ENCODE measurements at places on chromosomes 12 and 14.

DNA sequence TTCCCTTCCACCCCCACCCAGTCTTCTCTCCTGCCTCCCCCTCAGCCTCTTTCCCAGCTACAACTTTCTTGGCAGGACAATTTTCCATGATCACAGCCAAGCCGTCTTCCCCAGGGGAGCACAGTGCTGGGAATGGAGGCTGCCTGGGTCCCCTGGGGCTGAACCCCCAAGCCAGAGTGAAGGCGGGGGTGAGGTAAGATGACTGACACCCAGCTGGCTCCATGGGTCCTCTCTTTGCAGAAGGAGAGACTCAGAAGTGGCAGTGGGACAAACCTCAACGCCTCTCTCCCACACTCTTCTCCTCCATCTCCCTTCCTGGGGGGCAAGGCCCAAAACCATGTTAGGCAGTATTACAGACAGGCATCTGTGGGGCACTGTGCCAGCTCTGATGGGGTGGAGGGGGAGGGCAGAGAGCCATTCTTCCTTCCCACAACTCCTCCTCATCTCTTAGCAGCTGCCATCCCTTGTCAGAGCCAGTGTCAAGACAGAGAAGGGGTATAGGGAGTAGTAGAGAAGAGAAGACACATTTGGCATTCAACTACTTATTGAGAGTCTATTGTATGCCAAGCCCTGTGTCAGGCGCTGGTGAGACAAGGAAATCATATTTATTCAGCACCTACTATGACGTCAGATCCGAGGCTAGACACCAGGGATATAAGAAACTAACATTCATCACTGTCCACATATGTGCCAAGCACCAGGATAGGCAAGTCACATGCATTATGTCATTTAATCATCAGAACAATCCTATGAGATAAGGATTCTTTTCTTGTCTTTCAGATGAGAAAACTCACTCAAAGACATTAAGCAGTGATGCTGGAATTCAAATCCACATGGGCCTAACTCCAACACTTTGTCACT is 3.6 kb downstream of the ITGA7 start:
- DNase-seq, result no peak

DNA sequence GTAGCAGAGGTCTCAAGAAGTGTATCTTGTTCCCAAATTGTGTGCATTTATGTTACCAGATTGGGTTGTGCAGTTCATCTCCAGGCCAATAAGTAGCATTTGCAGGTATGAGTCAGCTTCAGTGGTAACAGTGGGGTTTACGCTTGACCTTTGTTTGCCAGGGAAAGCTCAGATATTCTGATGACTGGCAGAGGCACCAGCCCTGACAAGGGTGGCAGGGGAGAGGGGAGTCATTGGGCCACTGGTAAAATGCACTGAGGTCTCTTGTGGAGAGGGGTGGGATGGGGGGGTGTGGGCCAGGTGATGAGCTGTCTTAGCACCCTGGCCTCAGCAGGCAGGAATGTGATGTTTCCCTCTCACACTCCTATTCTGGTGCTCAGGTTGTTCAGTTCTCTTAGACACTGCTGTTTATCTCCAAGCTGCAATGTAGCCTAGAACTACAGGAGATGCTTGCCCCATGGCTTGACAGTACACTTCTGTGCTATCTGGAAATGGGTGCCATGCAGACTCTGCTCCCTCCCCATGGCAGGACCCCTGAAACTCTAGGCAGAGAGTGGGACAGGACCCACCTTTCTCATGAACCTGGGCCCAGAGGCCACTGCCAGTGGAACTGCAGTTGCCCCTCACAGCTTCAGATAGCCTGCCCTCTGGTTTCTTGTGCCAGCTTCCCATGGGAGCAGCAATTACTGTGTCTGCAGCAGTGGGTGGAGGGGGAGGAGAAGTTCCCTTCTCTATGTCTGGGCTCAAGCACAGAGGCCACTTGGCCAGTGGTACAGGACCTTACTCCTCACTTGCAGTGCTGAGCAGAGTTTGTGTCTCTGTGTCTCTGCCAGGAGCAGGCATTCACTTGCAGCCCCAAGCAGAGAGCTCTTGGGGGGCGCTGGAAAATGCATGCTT is 31.9 kb downstream of the USP15 start:
- no peak for DNase-seq

GRCh38 chr12:69059465-69060457 is 126.8 kb upstream of the CPM start:
- DNase-seq, result peak; percentile 64

DNA sequence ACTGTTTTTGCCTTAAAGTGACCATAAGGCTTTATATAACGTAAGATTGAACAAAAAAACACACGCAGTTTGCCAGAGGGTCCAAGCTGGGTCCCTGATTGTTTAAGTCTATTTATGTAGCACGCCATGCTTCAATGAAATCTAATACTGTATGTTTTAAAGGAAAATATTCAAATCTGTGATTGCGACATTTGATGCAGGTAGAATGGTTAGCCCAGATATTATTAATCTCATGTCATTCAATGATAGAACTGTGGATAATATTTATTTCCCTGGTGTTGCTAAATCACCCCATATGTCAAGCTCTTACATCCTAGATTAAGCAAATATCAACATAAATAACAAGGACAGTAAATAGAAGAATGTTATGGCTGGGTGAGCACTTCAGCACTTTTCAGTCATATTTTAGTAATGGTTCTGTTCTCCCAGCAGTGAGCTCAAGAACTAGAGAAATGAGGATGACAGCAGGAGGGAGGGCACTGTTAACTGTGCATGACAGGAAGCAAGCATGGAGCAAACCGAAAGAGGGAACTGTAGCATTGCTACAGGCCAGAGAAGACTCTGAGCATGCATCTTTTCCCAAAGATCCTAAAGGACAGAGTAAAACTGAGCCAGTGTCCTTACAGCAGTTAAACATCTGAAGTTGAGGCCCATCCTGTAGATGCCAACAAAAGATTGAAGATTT is 465.7 kb upstream of the MGAT4C start:
- no peak for DNase-seq

- no peak for DNase-seq
Measured at GRCh38 chr12:2856051-2856450, 788 bp downstream of the TEX52 start.

DNA sequence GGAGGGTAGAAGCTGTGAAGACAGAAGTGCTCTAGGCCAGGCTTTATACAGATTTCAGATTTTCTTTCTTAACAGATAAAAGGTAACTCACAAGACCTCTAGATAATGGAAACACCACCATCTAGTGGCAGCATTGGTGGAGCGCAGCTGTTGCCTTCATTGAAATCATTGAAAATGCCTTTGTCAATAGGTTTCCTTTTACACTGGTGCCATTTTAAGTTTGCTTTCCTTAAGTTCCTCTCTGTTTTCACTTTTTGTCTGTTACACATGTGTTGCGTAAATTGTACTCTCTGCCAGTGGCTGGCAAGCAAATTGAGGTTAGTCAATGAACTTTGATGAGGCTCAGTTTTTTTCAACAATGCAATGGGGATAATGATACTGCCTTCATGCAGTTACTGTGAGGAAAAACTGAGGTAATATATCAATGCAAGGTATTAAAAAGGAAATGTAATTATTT is 31.1 kb downstream of the ALDH1L2 start:
- peak; percentile 30 for DNase-seq
